ENCODE measurements at places on chromosomes 5 and 9.

DNA sequence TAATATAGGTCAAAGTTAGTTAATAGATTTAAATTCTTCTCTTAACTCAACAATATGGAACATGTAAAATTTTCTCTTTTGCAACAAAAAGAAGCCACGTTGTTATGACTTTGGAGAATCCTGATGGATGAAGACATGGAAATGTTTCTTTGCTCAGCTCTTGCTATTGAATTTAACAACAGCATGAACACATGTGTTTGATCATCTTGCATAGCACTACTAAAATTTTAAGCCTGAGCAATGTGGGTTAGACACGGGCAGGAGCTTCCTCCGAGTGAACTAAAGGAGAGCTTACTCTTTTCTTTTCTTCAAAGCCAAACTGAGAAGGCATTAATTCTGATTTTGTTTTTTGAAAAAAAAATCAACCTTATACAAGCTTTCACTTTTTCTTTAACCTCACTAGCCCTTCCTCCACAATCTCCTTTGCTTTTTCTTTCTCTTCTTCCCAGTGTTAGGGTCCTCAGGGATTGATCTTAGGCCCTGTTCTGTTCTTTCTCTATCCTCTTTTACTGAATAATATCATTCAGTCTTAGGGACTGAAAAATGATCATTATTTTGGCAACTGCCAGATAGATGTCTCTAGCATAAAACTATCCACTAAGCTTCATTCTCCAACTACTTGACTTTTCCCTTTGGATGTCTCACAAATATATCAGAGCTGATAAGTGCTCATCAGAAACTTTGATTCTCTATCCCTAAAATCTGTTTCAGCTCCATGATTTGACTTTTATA lies 36.9 kb downstream of the ADAMTS19 start:
- no peak for DNase-seq

DNA sequence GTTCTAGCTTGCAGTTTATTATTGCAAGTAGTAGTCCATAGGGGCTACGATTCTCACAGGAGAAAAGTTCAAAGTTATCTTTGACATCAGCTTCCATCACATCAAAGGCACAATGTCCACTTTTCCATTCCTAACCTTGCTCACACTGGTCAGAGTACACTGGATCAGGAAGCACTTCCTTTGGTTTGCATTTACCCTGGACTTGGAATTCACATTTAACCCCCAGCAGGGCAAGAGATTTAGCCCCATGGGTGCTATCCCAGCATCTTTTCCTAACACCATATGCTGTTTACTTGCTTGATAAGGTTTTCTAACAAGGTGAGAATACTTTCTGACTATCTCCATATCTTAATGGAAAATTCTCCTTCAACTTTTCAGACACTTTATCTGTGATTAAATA lies 55.6 kb upstream of the ASTN2 start:
- DNase-seq = no peak

GRCh38 chr9:102911185-102911584 lies 83.9 kb upstream of the CYLC2 start:
- DNase-seq = no peak

DNA sequence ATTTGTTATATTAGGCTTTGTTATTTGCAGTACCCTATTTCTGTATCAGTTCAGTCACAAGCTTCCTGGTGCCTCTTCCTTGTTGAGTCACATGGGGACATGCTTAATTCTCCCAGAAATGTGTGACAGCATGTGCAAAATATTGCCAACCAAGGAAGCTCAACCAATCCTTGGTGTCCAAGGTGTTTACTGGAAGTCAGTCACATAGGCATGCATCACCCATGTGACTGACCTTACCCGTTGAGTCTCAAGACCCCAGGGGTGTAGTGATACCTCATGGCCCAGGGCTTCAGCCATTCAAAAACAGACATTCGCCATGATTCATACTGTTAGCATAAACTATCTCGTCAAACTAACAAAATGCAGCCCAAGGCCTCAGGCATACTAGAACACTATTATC lies 9.3 kb upstream of the ANKDD1B start:
- DNase-seq = no peak

- DNase-seq = no peak
These were observed 1.7 kb downstream of the DENND4C start for GRCh38 chr9:19231904-19232822.

- no peak for DNase-seq
These were observed 3.5 kb downstream of the CNOT8 start for GRCh38 chr5:154861946-154862345.

DNA sequence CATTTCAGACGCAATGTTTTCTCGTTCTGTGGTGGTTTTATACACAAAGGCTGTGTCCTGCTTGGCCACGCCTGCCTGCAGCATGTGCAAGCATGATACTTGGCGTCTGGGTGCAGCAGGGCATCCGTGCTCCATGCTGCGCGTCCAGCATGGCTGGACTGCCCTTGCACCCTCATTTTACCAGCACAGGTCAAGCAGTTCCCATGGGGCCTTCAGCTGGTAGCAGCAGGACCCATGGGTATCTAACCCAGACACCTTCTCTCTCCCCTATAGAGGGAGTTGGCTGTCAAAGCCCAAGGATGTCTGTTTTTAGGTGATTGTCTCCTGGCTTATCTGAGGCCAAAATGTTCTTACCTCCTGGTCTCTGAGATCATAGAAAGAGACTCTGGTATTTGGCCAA lies 158.3 kb upstream of the PITX1 start:
- no peak for DNase-seq

- DNase-seq = no peak
These were observed 93.3 kb downstream of the BARX1 start for GRCh38 chr9:93861736-93862358.
